Stimulated activated naive CD4-positive, alpha-beta T cell (primary cell): ENCODE measurements at places on chromosomes 16 and 17.
A peak's percentile ranks its signal among the peaks of the same experiment; 100 is the strongest.

DNA sequence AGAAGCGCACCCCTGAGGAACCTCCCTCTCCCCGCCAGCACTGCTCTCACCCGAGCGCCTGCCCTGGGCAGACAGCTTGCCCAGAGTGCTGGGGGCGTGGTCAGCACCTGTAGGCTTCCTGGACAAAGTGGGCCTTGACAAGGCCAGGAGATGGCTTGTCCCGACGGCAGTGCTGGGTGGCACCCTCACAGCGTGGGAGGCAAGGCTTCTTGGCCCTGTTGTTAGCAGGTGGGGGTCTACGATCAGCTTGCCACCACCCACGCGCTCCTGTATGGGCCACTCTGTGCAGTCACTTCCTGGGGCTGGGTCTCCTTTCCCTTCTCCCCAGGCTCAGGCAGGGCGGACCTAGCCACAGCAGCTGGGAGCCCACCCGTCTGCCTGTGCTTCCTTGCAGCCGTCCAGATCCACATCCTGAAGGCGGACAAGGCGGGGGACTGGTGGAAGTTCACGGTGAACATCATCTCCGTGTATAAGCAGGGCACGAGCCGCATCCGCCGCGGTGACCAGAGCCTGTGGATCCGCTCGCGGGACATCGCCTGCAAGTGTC is 218.0 kb downstream of the NTN1 start:
- no peak for DNase-seq

DNA sequence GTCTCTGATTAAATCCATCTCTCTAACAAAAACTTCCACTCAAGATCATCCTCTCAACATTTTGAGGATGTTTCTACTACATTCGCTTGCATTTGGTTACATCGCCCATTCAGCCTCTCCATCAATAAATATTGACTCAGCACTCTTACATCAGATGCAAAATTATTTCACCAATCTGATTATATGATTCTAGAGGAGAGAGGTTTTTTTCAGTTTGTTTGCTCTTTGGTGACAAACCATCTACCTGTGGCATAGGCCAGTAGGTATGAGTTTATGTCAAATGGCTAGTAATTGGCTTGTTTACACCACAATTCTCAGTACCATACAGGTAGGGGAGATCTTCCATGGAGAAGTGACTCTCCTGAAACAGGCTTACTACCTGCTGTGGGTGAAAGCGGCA is 52.3 kb downstream of the TOX3 start:
- DNase-seq = no peak

- DNase-seq = no peak
These were observed 1.1 kb upstream of the STUB1 start for GRCh38 chr16:678858-679813.

DNA sequence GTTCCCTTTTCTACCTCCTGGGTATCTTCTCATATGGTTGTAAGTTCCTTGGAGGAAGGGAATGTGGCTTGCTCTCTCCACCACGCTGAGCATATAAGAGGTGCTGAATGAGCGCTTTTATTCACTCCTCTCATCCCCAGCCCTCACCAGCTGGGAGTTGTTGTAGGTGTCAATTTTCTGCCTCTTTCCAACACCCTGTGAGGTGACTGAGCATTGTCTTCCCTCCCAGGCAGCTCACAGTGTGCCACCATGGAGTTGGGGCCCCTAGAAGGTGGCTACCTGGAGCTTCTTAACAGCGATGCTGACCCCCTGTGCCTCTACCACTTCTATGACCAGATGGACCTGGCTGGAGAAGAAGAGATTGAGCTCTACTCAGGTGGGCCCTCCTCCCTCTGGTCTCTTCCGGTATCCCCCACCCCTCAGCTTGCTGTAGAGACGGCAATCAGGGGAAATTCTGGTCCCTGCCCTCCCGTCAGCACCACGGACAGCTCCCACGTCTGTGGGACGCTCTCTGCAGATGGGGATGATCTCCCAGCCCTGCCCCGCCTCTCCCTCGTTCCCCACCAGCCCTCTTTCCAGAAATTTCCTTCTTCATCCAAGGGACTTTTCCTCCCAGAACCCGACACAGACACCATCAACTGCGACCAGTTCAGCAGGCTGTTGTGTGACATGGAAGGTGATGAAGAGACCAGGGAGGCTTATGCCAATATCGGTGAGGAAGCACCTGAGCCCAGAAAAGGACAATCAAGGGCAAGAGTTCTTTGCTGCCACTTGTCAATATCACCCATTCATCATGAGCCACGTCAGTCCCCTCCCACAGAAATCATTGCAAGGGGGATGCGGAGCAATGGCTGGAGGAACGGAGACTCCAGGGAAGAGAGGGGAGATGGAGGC is 18.3 kb downstream of the CIITA start:
- DNase-seq = no peak

DNA sequence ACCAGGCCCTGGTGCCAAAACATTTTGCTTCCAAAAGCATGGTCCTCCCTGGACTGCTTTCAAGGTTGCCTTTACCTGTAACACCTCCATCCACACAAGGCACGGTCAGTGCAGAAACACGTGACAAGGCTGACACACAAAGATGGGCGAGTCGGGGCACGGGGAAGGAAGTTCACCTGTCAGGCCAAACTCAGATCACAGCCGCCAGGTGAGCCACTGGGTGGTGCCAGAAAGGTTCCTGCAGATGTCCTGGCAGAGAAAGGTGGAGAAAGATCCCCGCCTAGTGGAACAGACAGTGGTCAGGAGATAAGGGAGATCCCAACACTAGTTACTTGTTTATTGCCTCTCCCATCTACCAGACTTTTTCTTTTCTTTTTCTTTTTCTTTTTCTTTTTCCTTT is 155.3 kb downstream of the AIPL1 start:
- no peak for DNase-seq

DNA sequence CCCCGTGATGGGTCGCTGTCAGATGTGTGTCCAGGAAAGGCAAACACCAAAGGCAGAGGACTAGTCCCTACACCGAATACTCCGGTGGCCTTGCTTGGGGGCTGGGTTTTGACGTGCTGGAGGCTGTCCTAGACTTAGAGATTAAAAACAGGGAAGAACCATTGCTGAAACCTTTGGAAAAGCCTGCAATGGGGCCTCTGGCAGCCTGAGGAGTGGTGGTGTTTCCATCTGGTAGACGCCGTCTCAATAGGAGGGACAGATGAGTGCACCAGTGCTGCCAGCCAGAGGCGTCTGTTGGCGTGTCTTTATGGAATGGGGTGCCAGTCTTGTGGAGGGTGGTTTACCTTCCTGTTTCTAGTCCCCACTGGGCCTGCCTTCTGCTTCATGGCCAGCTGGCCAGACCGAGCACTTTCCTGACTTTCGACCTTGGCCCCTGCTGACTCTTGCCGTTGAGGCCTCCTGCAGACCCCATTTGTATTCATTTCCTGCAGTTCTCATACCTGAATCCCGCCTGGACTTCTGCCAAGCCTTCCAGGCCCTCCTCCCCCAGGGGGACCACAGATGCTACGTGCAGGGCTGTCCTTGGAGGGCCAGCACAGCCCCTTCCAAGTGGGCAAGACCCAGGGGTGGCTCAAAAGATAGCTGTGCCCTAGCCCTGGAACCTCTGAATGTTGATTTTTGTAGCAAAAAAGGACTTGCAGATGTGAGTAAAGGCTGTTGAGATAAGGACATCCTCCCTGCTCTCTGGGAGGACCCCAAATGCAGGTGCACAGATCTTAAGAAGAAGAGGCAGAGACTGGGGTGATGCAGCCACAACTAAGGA is 1.9 kb upstream of the DNASE1 start:
- DNase-seq = no peak

- DNase-seq = no peak
These were observed 2266.5 kb downstream of the TP53TG3F start for GRCh38 chr16:35725949-35726348.

GRCh38 chr17:3917391-3917931 is 1.2 kb upstream of the P2RX1 start:
- DNase-seq = no peak

DNA sequence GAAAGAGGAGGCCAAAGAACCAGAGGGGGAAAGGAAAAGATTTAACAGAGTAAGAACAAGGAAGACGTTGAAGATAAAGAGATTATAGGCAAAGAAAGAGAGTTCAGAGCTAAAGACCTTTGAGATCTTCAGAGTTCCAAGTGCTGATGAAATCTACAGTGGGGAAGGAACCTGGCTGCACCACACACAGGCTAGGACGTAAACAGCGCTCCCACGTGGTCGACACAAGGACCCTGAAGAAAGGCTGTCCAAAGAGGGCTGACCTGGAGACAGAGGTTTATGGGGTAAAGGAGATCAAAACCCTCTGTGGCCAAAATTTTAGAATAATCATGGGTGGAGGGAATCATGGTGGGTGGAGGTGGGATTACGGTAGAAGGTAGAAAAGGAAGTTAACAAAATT is 121.6 kb downstream of the PMP22 start:
- DNase-seq = no peak

GRCh38 chr17:41666708-41667279 is 21.9 kb upstream of the EIF1 start:
- peak; percentile 54 for DNase-seq

DNA sequence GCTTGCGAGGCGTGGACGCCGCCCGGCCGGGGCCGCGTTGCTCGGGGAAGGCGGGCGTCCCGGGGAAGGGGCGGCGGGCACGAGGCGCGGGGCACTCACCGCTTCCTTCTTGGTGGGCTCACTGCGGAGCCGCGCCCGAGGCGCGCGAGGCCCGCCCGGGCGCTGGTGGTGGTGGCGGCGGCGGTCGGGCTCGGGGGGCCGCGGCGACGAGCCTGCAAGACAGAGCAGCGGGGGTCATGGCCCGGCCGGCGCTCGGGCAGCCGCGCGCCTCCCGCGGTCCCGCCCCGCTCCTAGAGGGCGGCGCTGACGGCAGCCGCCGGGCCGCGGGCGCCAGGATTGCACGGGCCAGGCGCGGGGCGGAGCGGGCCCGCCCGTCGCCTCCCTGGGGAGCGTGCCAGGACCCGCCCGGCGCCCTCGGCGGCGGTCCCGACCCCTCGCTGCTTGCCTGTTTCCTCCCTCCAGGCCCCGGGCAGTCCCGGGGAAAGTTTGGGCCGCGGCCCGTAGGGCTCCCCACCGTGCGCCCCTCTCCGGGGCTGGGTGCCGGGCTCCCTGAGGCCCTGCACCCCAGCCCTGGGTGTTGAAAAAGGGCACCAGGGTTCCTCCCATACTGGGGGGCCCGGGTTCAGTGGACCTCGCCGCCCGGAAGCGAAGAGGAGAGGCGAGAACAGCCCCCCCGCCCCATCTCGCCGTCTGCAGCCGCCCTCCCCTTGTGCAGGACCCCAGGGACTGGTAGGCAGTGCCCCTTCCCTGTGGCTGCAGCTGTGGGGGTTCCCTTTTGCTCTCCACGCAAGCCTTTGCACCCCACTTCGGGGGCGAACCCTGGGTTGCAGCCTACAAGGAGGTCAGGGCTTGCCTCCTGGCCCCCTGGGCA is at the start of gene C16orf74:
TSS of gene C16orf74 (minus strand) at position 270 of the 871 bp plus-strand sequence. CDS start 15,879 bp downstream, outside the sequence.
- DNase-seq = no peak

DNA sequence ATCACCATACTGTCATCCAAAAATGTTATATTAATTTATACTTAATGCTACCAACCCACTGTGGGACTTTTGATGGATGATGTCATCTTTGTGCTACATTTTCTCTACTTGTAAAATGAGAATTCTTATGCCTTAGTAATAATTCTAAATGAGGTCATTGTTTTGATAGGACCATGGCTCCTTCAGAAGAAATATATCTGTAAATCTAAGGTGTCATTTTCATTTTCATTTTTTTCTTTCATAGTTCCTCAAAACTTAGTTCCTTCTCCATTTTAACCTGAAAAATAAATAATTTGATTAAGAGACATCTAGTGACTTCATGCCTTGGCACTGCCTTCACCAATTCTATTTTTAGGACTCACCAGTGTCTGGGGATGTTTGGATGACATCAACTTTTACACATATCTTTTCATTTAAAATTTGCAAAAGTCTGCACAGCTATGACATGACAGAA is 48.7 kb downstream of the GPRC5B start:
- DNase-seq = no peak

DNA sequence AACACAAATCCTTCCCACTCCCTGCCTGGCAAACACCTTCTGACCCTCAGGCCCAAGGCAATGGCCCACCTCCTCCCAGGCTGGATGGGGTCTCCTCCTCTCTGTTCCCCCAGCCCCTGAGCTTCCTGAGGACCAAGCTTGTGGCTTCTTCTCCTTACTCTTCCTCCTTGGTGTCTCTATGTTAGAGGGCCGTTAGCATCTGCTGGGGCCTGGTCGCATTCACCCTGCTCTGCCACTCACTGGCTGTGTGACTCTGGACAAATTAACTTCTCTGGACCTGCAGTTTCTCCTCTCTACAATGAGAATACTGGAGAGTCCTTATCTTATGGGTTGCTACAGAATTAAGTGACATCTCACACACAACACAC is 725 bp upstream of the MT2A start:
- no peak for DNase-seq

GRCh38 chr17:5619088-5619740 is 34.9 kb upstream of the NLRP1 start:
- no peak for DNase-seq

DNA sequence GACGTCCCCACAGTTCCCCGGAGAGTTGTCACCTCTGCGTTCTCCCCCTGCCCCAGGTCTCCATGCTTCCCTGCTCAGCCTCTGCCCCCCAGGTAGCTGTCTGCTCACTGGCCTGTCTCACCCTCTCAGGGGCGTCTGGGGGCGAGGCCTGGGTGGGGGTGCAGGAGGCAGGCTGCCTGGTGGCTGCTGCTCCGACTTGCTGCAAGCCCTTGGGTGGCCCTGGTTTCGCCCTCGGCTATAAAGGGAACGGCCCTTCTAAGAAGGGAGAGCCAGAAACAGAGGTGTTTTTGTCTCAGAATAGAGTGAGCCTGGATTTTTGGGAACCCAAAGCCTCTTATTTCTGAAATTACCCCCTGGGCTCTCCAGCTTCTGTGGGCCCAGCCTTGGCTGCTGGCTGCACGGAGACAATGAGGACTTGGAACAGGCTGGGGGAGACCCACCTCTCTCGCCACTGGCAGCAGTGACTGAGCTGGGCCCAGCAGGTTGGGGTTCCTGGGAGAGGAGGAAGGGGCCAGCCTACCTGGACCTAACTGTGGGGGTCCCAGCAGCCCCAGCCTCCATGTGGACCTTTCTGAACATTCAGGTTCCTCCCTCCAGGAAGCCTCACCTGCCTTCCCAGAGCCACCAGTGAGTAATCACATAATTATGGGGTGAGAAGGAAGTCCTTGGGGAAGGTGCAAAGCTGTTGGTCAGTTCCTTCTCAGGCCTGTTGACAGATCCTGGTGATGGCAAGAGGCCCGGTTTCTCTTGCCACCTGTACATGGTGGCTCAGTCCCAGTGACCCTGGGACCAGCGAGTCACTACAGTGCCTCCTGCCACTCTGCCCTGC is 15.5 kb upstream of the SPNS2 start:
- no peak for DNase-seq

- no peak for DNase-seq
These were observed 437.2 kb downstream of the HAPSTR1 start for GRCh38 chr16:9528511-9529079.

DNA sequence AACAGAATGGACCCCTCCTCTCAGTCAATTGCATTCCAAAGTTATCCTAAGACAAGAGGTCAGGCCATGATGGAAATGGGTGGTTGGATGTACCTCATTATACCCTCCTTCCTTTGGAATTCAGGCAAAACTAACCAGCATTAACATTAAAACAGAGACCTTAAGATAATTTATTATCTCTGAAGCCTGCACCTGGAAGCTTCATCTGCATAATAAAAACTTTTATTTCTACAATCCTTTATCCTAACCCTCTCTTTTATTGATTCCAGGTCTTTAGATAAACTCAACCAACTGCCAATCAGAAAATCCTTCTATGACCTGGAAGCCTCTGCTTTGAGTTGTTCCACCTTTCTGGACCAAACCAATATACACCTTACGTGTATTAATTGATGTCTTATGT is 49.0 kb downstream of the ACSM1 start:
- no peak for DNase-seq

- no peak for DNase-seq
These were observed 17.3 kb downstream of the LGALS3BP start for GRCh38 chr17:78962345-78962983.
